ENCODE measurements at places on chromosomes 2 and 18.

GRCh38 chr18:58443671-58444070 lies 185.2 kb downstream of the ALPK2 start:
- no peak for DNase-seq

GRCh38 chr2:229610872-229611271 lies 103.5 kb downstream of the DNER start:
- no peak for DNase-seq

GRCh38 chr18:55265130-55265675 lies 305.9 kb upstream of the CCDC68 start:
- no peak for DNase-seq

DNA sequence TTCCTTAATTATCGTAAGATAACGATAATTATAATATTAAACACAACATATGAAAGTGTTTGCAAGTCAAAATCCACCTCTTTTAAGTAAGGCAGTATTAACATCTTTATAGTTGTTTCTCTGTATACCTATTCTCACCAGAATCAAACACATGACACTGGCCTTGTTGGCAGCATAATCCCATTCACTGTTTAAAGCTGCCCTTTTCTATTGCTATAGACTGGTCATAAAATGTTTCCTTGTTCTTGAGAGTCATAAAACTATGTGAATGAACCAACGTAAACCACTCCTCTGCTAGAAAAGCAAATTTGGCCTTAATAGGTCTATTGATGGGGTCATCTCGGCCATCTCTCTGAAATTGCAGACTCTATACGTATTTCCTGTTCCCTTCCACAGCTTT lies 293.1 kb downstream of the SLC8A1 start:
- no peak for DNase-seq

GRCh38 chr2:85481818-85482777 lies 56.9 kb upstream of the MAT2A start:
- no peak for DNase-seq

DNA sequence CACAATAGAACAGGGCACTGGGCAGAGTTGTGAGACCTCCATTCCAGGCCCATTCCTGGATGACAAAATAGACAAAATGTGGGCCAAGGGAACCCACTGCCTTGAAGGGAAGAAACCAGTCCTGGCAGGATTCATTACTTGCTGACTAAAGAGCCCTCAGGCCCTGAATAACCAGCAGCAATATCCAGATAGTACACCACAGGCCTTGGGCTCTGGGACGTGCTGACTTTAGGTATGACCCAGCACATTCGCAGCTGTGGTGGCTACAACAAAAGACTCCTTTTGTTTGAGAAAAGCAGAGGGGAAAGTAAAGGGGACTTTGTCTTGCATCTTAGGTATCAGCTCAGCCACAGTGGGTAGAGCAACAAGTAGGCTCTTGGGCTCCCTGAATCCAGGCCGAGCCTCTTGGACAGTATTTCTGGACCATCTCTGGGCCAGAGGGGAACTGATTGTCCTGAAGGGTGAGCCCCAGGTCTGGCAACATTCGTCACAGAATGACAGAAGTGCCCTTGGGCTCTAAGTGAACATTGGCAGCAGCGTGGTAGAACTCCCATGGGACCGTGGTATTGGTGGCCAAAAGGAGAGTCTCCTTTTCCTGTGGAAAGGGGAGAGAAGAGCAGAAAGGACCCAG lies 89.9 kb upstream of the CD226 start:
- no peak for DNase-seq

DNA sequence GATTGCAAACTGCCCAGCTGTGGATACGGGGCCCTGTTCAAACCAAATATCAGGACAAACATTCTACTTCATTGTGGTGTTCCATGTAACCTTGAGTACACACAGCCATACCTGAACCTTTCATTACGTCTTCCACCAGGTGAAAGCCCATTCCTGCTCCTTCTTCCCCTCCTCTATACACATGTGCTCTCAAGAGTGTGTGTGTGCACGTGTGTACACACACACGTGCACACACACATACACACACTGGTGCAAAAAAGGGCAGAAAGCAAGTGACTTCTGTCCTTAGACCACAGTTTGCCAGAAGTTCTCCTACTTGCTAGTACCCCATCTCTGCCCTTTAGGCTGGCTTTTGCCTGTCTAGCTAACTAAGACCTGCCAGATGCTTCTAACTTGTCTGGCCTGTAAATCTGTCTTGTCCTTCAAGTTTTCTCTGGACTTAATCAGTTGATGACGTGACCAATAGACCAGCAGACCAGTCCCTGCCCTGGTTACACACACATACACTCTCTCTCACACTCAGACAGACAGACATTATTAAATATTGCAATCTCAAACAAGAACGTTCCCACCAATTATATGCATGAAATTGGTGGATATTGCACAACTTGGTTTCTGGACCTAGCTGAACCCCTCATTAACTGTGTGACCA lies 163.4 kb downstream of the MSH2 start:
- DNase-seq = no peak

DNA sequence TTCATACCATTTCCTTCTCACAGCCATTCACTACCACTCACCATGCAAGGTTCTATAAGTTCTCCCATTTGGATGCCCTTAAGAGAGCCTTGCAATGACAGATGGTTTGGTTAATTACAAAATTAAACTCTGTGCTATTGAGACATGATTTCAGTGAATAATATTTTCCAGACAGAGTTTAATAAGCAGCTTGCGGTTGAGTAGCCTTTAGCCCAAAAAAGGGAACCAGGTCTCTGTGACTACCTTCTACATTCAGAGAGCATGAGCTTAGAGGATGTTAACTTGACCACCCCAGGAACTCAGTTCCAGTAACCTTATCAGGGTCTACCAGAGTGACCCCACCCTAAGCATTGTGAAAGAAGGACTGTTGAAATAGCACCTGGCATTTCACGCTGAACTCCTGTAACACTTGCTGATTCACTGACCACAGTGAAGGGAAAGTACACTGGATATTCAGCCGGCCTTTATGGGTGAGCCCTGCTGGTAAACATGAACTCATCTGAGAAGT lies 1173.1 kb upstream of the ZEB2 start:
- DNase-seq = no peak

- DNase-seq = no peak
Measured at GRCh38 chr2:233273120-233273519, 21.6 kb downstream of the ATG16L1 start.

GRCh38 chr2:170711774-170712652 lies 3.1 kb upstream of the SP5 start:
- DNase-seq = no peak

DNA sequence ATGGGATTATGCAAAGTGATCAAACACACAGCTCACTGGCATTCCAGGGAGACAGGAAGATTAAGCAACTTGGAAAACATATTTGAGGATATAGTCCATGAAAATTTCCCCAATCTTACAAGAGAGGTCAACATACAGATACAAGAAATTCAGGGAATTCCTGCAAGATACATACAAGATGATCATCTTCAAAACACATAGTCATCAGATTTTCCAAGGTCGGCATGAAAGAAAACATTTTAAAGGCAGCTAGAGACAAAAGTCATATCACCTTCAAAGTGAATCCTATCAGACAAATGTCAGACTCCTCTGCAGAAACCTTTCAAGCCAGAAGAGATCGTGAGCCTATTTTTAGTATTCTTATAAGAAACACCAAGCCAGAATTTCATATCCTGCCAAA lies 1188.5 kb downstream of the LRP1B start:
- no peak for DNase-seq

Data from activated CD4-positive, alpha-beta T cell treated with anti-CD3 and anti-CD28 coated beads for 1 hour (primary cell).